ENCODE measurements at places on chromosomes 6 and 20.

DNA sequence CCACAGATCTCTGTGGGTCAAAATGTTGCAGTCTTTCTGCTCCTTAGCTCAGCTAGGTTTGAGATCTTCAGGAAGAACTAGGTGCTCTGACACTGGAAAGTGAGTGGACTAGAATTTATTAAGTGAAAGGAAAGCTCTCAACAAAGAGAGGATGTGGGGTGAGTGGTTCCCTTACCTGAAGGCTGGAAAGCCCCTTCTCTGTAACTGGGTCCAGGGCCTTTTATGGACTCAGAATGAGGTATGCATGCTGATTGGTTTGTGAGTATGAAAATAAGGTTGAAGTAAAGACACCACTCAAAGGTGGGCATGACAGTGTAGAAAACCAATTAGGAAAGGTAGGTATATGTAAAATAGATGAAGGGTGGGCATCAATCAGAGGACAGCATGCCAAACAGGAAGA is 485.5 kb downstream of the CD109 start:
- DNase-seq: no peak

GRCh38 chr6:135906542-135906941 is 55.0 kb downstream of the PDE7B start:
- no peak for DNase-seq

DNA sequence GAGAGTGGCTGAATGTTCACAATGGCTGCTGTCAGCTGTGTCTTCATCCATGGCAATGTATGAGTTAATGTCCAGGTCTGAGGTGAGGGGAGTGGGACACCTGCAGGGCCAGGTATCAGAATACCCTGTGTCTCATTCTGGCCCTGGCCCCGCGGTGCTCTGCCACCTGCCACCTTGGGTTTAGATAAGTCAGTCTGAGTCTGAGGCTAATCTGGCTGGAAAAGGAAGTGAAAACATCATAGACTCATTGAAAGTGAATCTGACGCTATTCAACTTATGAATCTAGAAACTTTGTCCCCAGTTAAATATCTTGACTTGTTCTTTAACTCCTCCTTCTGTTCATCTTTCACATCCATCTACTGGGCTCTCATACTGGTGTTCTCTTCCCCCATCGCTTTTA is 267.1 kb upstream of the JAG1 start:
- DNase-seq: no peak

DNA sequence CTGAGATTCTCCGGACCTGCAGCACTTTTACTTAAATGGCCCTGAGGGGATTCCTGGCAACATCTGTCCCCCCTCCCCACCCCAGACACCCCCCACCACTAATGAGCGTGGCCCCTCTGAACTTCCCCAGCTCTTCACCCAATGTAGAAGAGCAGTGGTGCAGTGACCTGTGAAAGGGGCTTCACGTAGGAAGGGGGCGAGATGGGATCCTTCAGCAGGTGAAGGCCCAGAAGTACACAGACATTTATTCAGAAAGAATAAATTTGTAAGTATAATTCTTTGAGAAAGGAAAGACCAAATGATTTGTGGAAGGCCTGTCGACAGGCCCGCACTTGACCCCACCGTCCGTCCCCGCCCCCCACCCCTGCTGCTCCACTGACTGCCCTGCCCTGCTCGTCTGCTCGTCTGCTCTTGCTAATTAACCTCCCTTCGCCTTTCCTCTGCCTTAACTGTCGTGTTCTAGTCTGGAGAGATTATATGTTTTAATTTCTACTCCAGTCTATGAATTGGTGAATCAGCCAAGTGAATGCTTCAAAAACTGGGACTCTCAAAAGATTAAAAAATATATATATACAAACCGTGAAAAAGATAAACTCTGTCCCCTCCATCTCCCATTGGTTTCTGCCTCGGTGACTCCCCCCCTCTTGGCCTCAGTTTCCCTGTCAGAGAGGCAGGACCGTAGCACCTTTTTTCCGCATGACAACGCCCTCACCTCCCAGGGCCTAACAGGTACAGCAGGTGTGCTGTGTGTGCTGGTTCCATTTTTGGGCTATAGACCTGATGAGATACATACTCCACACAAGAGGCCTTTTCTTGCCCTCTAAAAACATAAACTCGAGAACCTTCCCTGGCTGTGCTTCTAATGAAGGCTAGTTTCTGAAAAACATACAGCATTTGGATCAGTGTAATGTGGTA is 49.2 kb downstream of the GNAS start:
- no peak for DNase-seq

DNA sequence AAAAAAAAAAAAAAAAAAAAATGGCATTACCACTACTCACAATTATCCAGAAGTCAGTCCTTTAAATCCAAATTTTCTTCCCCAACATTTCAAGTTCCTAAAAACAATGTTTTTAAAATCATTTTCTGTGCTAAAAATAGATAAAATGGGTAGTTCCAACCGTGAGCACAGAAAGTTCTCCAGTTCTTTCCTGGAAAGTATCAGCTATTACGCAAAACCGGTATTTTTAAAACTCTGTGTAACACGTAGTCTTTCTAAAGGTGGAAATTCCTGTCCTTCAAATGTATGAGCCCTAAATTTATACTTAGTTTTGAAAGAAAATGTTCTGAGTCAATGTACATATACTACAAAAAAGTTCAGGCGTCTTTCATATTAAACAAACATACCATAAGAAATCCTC is 83.5 kb upstream of the SCAF8 start:
- DNase-seq: no peak

GRCh38 chr6:114739656-114740055 is 396.8 kb upstream of the HS3ST5 start:
- DNase-seq: no peak

GRCh38 chr6:15791448-15792181 is 128.8 kb upstream of the DTNBP1 start:
- DNase-seq: no peak

GRCh38 chr6:139457476-139457875 is 83.0 kb upstream of the CITED2 start:
- no peak for DNase-seq

GRCh38 chr20:51505566-51505965 is 37.0 kb downstream of the NFATC2 start:
- no peak for DNase-seq

- no peak for DNase-seq
Observed at GRCh38 chr6:130724089-130724488, 103.1 kb upstream of the SMLR1 start.

DNA sequence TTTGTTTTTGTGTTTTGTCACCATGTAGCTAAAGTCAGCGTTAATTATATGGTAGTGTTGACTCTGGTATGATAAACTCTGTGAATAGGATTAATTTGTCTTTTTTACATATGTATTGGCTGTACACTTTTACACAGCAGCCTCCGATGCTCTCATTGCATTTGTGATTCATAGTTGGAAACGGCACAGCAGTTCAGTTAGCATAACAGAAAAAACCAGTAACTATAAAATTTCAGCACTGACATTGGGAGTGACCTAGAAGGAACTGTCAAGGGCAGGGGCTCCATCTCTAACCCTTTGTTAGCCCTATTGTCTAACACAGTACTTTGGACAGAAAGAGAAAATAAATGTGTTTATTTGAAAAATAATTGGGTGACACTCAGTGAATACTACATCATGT is 5.6 kb upstream of the BEND6 start:
- DNase-seq: no peak

DNA sequence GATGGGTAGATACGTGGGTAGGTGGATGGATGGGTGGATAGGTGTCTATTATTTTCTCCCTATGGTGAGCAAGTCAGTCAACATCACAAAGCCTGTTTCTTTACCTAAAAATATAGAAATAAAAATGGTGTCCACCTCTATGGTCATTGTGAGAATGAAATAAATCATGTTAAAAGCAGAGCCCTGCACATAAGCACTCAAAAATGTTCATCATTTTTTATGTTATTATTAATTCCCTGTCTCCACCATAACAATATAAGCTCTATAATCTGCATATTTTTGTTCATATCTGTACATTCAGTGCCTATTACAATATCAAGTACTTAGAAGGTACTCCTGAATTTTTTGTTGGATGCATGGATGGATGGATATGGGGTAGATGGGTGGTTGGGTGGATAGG is 177.6 kb downstream of the ZMYND8 start:
- no peak for DNase-seq

DNA sequence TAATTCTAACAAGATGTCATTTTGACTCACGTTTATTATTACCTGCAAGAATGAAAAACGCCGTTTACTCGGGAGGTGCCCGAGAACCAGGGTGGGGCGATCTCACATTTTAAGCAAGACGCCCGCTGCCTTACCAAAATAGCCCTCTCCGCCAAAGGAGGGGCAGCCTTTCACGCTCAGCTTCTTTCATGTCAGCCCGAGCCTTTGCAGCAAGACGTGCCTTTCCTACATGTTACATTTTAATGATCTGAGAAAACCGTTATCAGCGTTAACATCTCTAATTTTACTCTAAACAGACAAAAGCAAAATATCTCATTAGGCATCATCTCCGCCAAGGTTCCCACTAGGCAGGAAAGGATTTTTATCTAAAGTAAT is 2.0 kb downstream of the BACH2 start:
- no peak for DNase-seq

DNA sequence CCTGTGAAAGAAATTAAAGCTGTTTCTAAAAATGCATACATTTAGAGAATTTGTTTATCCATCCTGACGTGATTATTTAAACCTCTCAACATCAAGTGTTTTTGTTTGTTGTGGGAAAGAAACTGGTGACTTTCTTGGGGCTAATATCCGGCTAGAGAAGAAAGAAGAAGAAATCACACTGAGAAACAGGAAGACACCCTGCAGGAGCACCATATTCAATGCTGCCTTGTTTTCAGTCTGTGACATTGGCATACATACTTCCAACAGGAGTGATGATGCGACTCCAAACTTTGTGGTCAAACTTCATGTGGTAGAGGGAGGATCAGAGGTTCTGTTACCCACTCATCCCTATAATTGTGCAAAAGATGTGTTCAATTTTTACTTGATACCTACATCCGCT is 997.6 kb upstream of the CITED2 start:
- DNase-seq: no peak

DNA sequence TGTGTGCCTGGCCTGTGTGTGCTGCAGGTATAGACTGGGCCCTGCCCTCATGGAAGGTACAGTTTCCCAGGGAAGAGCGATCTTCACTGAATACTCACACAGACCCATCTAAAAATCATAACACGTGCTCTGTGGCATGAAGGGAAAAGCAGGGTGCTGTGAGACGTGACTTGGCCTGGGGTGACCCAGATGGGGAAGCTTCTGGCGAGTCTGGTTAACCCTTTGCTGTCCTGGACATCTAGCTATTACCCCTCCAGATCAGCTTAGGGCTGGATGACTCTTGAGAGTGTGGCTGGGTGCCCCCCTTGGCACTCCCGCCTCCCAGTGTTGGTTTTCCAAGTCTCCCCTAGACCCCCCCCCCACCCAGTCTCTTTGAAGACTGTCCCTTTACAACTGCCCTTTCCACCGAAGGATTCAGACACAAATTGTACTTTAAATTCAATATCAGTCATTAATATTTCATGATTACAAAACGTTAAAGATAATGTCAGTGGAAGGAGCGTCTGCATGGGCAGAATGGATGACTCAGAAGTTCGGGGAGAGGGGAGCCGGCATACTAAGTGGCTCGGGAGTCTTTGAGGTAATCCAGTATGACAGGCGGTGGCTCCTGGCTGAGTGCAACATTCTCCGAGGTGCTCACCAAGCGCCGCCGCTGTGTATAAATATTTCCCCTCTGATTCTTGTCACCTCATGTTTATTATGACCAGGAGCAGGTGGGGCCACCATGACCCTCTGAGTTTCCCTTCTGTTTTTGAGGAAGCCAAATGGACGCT is 77.3 kb downstream of the CD40 start:
- DNase-seq: no peak

GRCh38 chr6:3304500-3305215 is 45.9 kb downstream of the PSMG4 start:
- DNase-seq: no peak

GRCh38 chr20:49636447-49636846 is 68.5 kb upstream of the PTGIS start:
- DNase-seq: no peak

- no peak for DNase-seq
Observed at GRCh38 chr6:109349419-109349987, 32.8 kb downstream of the CD164 start.

GRCh38 chr6:123990376-123990775 is 186.7 kb downstream of the NKAIN2 start:
- no peak for DNase-seq

- no peak for DNase-seq
Observed at GRCh38 chr20:46939031-46939965, 44.7 kb downstream of the EYA2 start.

DNA sequence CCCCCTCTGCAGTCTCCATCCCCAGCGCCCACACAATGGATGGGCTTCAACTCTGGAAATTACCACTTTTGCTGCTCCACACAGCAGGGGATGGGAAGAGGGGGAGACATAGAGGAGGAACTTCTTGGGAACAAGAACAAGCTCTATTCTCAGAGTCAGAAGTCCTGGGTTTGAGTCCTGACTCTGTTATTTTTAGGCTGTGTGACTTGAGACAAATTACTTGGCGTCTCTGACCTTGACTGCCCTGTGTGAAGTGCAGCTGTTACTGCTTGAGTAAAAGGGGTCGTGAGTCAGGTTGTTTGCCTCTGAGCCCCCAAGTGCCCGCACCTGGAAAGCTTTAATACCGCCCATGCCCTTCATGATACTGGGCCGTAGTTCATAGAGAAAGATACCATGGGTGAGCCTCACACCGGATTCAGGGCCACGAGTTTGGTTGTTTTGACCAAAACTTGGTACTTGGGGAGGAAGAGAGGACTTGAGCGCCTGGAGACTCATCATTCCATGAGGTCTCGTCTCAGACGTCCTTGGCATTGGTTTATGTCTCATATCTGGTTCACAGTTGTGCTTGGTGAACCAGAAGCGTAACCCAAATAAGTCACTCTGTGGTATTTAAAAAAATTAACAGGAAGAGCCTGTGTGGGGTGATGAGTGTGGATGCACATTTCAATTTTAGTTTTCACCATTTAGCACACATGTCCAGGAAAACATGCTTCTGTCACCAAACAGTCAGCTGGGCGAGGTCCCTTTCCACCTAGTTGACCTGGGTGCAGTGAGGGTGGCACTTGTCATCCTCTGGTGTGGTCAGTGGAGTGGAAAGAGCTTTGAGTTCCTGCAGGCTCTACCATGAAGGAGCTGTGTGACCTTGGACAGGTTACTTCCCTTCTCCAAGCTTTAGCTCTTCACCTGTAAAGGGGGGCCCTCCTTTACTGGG is 75.6 kb downstream of the CDC5L start:
- no peak for DNase-seq

GRCh38 chr20:45098103-45098773 is 2.7 kb downstream of the KCNS1 start:
- peak; percentile 20 for DNase-seq

DNA sequence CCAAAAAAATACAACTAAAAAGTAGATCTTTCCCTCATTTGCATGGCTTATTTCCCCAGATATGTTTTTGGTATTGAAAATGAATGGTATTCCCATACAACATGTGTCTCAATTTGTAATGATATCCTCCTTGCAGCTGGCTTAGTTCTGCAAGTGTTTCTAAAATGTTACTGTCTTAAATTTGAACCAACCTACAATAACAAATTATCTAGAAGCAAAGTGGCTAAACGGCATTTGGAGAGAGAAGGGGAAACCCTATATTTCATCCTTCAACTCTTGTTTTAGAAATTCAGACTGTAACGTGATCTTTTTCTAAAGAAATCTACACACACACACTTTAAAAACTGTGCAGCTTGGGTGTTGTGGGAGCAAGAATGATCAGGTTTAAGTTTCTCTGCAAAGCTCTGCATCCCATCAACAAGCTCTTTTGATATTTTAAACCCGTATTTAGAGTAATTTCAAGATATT is 153.0 kb downstream of the SOBP start:
- DNase-seq: no peak

GRCh38 chr6:110693296-110693695 is 122.0 kb downstream of the CDK19 start:
- no peak for DNase-seq

- DNase-seq: no peak
Observed at GRCh38 chr6:16320533-16321340, 82.3 kb downstream of the GMPR start.
